ENCODE measurements at places on chromosomes 5 and 9.

DNA sequence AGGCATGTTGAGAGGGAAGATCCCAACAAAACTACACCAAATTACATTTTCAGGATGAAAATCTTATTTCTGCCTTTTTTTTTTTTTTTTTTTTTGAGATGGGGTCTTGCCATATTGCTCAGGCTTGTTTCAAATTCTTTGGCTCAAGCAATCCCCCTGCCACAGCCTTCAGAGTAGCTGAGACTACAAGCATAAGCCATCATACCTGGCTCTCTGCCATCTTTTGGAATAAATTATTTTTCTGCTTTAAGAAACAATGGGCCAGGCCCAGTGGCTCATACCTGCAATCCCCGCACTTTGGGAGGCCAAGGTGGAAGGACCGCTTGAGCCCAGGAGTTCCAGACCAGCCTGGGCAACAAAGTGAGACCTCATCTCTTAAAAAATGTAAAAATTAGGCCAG, 14.3 kb downstream of the AFF4 start:
- no peak overlapping the region for H3K4me3 ChIP-seq
- H3K4me1 ChIP-seq = no peaks in the 10 kb centered on the region
- no peaks in the 10 kb centered on the region for H3K36me3 ChIP-seq

DNA sequence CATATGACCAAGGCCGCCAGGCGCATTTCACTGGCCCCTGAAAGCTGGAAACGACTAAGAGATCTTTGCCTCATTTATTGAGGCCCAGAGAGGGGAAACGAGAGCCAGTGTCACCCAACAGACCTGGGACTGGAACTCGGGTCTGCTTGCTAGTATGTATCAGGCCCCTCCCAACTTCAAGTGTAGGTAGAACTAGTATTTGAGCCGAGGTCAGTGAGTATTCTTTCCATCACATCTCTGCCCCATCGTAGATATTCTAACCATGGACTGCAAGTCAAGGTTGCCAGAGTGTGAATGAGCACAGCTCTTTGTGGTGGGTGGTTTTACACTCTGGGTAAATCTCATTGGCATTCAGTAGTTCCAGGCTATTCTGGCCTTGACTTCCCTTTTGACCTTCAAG, 42.2 kb downstream of the GPR107 start:
- DNase-seq = no peak
- no peak overlapping the region for H3K27ac ChIP-seq
- no peaks in the 10 kb centered on the region for H3K4me1 ChIP-seq
- peaks cover 33% of the 10 kb centered on the region for H3K36me3 ChIP-seq
- H3K27me3 ChIP-seq = no peaks in the 10 kb centered on the region

- DNase-seq = no peak
- peak overlapping the region; percentile 58 for H3K27ac ChIP-seq
- no peaks in the 10 kb centered on the region for H3K27me3 ChIP-seq
Observed at GRCh38 chr9:36319806-36320205, 61.6 kb upstream of the GNE start.

DNA sequence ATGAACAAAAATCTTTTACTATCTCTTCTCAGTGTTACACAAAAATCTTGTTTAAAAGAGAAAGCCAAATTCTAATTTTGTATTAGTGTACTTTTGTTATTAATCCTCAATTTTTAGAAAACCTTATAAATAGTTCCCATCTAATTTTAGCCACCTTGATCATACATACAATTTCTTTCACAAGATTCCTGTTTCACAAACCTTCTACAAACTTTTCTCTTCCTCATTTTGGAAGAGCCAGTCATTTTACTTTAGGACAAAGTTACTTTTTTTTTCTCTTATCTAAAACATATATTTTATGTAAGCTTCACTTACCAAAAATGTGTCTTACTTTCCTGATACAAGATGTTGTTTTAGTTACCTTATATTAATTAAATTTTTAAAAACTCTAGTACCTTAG, 161.3 kb downstream of the YIPF5 start:
- no peaks in the 10 kb centered on the region for H3K27me3 ChIP-seq
- H3K36me3 ChIP-seq = no peaks in the 10 kb centered on the region
- no peak overlapping the region for H3K4me3 ChIP-seq
- no peaks in the 10 kb centered on the region for H3K4me1 ChIP-seq
- DNase-seq = no peak
- H3K27ac ChIP-seq = no peak overlapping the region

- peaks cover 13% of the 10 kb centered on the region for H3K4me1 ChIP-seq
- no peaks in the 10 kb centered on the region for H3K36me3 ChIP-seq
- H3K27ac ChIP-seq = no peak overlapping the region
Observed at GRCh38 chr5:17343675-17344074, 126.2 kb downstream of the BASP1 start.

- peak overlapping the region; percentile 24 for H3K4me3 ChIP-seq
- peaks cover 8% of the 10 kb centered on the region for H3K4me1 ChIP-seq
- DNase-seq = no peak
Observed at GRCh38 chr5:123098767-123099513, 9.9 kb downstream of the PRDM6 start.

GRCh38 chr5:142472306-142472951, 147.6 kb upstream of the SPRY4 start:
- no peak overlapping the region for H3K27ac ChIP-seq
- no peaks in the 10 kb centered on the region for H3K4me1 ChIP-seq
- no peaks in the 10 kb centered on the region for H3K36me3 ChIP-seq
- no peak for DNase-seq

GRCh38 chr5:1383344-1383743, 38.4 kb upstream of the CLPTM1L start:
- no peak overlapping the region for H3K27ac ChIP-seq
- no peak for DNase-seq
- H3K27me3 ChIP-seq = peaks cover 46% of the 10 kb centered on the region
- no peaks in the 10 kb centered on the region for H3K36me3 ChIP-seq
- H3K4me3 ChIP-seq = no peak overlapping the region

DNA sequence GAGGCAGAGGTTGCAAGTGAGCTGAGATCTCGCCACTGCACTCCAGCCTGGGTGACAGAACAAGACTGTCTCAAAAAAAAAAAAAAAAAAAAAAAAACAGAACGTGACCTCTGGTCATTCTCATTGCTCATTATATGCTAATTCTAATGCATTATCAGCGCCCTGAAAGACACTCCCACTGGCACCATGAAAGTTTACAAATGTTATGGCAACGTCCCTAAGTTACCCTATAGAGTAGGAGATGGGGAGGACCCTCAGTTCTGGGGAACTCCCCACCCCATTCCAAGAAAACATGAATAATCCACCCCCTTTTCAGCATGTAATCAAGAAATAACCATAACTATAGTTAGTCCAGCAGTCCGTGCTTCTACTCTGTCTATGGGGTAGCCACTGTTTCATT, 48.9 kb upstream of the DENND4C start:
- no peak for DNase-seq
- no peak overlapping the region for H3K4me3 ChIP-seq
- H3K27me3 ChIP-seq = no peaks in the 10 kb centered on the region
- H3K27ac ChIP-seq = no peak overlapping the region
- no peaks in the 10 kb centered on the region for H3K36me3 ChIP-seq
- H3K4me1 ChIP-seq = peaks cover 13% of the 10 kb centered on the region

DNA sequence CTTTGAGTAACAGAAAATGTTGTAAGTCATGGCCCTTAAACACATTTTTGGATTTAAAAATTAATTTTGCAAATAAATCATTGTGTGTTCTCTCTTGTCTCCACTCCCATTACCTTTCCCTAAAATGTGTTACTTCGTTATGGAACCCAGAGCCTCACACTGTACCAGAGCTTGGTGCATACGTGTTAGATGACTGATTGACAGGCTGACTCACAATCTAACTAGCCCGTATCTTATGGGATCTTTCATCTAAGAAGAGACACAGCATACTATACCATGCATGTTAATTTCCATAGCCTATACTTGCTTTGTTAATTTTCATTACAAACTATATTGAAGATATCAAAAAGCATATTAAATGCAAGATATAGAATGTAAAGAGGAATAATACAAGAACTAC, 87.1 kb downstream of the SPRY4 start:
- H3K27ac ChIP-seq = no peak overlapping the region
- no peak overlapping the region for H3K4me3 ChIP-seq
- no peaks in the 10 kb centered on the region for H3K4me1 ChIP-seq
- no peaks in the 10 kb centered on the region for H3K27me3 ChIP-seq

- no peaks in the 10 kb centered on the region for H3K4me1 ChIP-seq
- no peaks in the 10 kb centered on the region for H3K27me3 ChIP-seq
- H3K36me3 ChIP-seq = no peaks in the 10 kb centered on the region
- no peak overlapping the region for H3K27ac ChIP-seq
Observed at GRCh38 chr5:114782869-114783268, 386.8 kb downstream of the TRIM36 start.

DNA sequence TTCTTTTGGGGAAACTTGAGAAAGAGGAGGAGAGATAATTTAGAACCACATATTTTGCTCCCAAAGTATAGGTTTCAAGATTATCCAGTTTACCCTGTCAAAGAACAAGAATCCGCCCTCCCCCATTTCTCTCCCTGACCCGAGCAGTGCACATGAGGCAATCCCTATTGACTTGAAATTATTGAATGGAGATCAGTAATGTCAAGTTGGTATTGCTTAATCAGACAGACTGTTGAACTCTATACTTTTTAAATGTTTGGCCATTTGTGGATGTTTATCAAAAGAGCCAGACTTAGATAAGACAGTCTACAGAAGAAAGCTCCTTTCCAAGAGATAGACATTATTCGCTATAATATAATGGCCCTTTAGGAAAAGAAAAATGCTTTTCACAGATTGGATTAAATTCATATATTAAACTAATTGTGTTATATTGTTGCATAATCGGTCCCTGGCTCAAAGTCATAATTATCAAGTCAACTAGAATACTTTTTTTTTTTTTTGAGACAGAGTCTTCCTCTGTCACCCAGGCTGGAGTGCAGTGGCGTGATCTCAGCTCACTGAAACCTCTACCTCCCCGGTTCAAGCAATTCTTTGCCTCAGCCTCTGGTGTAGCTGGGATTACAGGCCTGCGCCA, 5.3 kb downstream of the SLC25A25 start:
- H3K27ac ChIP-seq = peak overlapping the region; percentile 90
- DNase-seq = no peak
- H3K4me3 ChIP-seq = no peak overlapping the region
- H3K36me3 ChIP-seq = no peaks in the 10 kb centered on the region

- H3K4me3 ChIP-seq = no peak overlapping the region
- no peaks in the 10 kb centered on the region for H3K36me3 ChIP-seq
- no peak for DNase-seq
- H3K27ac ChIP-seq = no peak overlapping the region
- H3K4me1 ChIP-seq = peaks cover 22% of the 10 kb centered on the region
- no peaks in the 10 kb centered on the region for H3K27me3 ChIP-seq
Observed at GRCh38 chr9:107177857-107178256, 105.2 kb upstream of the RAD23B start.

DNA sequence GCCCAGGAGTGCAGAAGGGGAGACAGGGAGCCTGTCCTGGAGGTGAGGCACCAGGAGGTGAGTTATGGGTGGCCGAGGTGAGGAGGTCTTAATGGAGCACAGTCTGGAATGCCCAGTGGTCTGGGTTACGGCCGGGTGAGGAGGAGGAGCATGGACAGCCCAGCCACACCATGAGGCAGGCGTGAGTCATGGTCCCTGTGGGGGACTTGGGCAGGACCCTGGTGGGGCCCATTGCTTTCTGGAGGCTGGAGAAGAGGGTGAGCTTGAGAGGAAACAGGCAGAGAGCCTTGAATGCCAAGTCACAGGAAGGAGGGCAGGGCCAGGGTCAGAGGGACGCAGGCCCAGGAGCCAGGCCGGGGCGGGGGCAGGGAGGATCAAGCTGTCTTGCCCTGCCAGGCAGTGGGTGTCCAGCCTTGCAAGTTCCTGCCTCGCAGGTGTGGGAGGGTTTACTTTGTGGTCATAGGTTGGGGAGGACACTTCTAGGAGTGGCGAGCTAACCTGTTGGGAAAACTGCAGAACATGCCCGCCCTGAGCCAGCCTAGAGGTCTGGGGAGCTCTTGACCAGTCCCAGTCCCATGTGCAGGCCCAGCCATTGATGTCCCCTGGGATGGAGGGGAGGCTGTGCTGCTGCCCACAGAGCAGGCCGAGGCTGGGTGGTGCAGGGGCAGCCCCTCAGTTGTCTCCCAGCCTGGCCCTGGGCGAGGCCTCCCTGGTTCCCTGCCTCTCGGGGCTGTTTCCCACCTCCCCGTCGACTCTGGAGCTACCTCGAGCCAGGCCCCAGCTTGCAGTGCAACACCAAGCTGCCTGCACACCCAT, 2.8 kb downstream of the CACNA1B start:
- no peaks in the 10 kb centered on the region for H3K36me3 ChIP-seq
- no peak overlapping the region for H3K27ac ChIP-seq
- no peaks in the 10 kb centered on the region for H3K4me1 ChIP-seq
- peaks cover 26% of the 10 kb centered on the region for H3K27me3 ChIP-seq
- no peak for DNase-seq
- H3K4me3 ChIP-seq = no peak overlapping the region

- DNase-seq = peak; percentile 44
- no peaks in the 10 kb centered on the region for H3K27me3 ChIP-seq
- H3K36me3 ChIP-seq = no peaks in the 10 kb centered on the region
Observed at GRCh38 chr9:134188386-134189144, 24.2 kb upstream of the RNU6ATAC start.

DNA sequence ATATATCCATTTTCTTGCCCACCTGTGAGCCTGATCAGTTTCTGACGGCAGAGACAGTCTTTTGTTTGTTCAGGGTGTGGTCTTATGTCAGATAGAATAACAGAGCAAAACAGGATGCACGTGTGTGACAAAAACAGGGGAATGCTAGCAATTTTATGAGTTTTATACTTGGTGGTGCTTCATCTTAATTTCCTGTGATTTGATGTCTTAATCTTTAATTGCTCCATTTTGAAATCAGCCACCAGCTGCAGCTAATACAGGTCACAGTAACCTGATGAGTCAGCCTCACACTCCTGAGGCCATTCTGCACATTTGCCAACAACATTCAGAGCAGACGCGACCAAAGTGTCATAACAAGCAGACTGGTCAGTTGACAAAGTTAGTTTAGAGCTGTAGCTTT, 42.3 kb upstream of the JMY start:
- H3K4me3 ChIP-seq = no peak overlapping the region
- no peak overlapping the region for H3K27ac ChIP-seq
- no peaks in the 10 kb centered on the region for H3K27me3 ChIP-seq
- H3K4me1 ChIP-seq = no peaks in the 10 kb centered on the region

DNA sequence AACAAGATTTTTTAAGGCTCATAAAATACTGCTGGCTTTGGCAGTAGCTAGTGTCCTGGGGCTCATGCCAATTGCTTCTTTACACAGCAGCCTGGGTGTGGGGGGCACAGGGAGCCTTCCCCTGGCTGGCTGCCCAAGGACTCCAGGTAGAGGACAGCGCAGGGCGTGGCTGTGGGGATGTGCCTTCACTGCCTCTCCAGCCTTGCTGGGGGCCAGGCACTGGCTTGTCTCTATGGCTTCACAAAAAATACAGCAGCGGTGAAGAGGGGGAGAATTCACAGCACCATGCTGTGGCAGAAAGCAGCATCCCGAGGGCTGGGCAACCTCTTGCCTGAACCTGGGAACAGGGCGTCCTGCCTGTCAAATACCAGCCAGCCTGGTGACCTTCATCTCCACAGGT, 57.4 kb downstream of the DAP start:
- no peaks in the 10 kb centered on the region for H3K4me1 ChIP-seq
- no peaks in the 10 kb centered on the region for H3K36me3 ChIP-seq
- DNase-seq = no peak
- H3K4me3 ChIP-seq = no peak overlapping the region

GRCh38 chr9:96232539-96233241, 69.3 kb downstream of the HSD17B3 start:
- DNase-seq = peak; percentile 64
- no peak overlapping the region for H3K4me3 ChIP-seq
- H3K27me3 ChIP-seq = no peaks in the 10 kb centered on the region
- no peaks in the 10 kb centered on the region for H3K4me1 ChIP-seq
- H3K36me3 ChIP-seq = no peaks in the 10 kb centered on the region
- no peak overlapping the region for H3K27ac ChIP-seq

Data from cardiac muscle cell (in vitro differentiated cells and primary cell).